ENCODE measurements at places on chromosomes 3 and 15.
A peak's percentile ranks its signal among the peaks of the same experiment; 100 is the strongest.

GRCh38 chr15:32747921-32748342, 30.1 kb downstream of the GREM1 start:
- DNase-seq = no peak

GRCh38 chr15:38111070-38111469, 141.6 kb upstream of the SPRED1 start:
- DNase-seq = no peak

- DNase-seq = no peak
These were observed 6.4 kb downstream of the CPLX3 start for GRCh38 chr15:74832826-74833225.

DNA sequence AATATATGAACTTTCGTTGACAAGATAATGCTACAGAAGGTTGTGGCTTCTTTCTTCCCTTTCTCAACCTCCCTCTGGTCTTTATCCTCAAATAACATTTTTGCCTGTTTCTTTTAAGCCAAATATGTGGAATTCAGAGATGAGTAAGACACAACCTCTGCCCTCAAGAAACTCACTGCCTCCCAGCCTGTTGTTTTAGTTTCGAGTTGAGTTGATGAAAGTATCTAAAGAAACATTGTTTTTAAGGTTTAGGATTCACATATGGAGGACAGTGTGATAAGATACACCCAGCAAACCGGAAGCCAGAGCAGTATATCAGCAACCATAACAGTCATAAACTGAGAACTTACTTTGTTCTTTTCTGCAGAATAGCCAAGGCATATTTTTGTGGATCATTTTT, 218.6 kb downstream of the THSD4 start:
- DNase-seq = no peak

DNA sequence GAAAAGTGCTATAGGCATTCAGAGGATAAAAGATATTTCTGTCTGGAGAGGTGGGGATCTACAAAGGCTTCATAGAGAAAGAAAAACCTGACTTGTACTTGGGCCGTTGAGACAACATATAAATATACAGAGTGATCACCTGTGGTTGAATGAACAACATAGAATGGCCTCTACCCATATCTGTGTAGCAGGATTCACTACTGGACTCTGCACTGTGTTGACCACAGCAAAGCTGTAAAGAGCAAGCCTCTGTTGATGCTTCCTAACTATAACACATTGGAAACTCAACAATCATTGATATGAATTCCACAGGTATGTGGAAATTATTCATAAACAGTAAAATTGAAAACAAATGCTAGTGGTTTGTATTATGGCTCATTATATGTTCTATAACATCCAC, 19.1 kb upstream of the LPP start:
- DNase-seq = no peak

DNA sequence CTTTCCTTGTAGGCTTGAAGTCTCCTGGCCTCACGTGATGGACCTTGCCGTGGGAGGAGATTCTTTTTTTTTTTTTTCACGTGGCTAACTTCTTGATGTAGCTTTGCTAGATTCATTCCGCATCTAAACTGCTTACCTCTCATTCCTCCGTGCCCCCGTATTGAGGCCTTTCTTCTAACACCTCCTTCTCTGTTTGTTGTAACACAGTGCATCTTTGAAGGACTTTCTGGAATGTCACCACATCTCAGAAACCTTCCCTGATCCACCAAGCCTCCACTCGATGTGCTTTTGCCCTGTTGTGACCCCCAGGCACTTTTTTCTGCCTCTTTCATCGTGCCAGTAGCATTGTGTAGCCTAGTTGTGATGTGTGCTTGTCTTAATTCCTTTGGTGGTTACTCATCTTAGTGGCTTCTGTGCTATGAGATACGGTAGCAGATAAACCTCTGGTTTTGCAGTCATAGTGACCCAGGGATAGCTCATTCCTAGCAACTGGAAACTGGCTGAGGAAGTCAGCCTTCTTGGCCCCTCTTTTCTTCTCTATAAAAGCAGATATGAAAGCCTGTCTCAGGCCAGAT, 1.6 kb upstream of the BNC1 start:
- DNase-seq = peak; percentile 78

Measured in epithelial cell of esophagus (primary cell).